Hematopoietic multipotent progenitor cell treated with erythropoietin and hydrocortisone succinate and interleukin-3 and kit ligand, for 15 days (in vitro differentiated cells): ENCODE measurements at places on chromosomes 5 and 9.

DNA sequence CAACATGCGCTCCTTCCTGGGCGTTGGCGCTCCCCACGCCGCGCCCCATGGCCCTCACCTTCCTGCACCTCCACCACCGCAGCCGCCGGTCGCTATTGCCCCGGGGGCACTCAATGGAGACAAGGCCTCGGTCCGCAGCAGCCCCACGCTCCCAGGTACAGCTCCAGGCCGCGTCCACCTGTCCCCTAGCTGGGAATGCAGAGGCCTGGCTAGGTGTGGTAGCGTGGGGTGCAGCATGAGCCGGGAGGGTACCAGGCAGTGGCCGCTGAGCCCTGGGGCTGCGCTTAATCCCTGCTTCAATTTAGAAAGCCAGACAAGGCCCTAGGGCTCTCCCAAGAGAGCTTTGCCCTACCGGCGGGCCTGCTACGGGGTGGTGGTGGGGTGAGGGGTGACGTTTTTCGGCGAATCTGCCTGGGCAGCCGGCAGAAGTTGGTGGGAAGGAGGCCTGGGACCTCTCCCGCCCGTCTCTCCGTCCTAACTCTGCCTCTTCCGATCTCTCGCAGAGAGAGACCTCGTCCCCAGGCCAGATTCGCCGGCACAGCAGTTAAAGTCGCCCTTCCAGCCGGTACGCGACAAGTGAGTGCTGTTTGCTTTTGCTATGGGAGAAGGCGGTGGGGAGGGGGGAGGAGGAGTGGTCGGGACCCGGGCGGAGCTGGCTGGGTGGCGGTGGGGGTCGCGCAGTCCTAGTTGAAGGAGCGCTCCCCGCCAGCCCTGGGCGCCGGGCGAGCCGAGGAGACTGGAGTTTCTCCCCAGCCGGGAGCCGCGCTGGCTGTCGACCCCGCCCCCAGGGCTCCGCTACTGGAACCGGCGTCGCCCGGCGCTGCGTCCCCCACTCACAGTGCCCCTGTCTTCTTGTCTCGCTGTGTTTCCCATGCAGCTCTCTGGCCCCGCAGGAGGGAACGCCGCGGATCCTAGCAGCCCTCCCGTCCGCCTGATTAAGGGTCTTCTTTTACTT, 4.8 kb downstream of the IRX1 start:
- no peak for DNase-seq

DNA sequence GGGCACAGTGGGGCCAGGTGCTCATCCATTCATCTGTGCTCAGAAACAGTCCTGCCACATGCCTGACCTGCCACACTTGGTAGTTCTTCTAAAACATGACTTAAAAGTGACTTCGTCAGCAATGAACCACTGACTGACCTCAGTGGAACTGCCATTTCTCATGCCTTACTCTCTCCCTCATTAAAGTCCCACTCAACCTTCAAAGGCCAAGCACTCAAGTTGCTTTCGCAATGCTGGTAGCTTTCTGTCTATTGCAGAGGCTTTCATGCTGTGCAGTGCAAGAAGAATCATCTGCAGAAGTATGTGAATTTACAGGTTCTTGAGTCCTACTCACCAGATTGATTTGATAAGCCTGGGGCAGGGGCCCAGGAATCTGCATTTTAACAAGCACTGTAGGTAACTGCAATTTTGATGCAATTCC, 23.9 kb downstream of the B4GALT1 start:
- no peak for DNase-seq

DNA sequence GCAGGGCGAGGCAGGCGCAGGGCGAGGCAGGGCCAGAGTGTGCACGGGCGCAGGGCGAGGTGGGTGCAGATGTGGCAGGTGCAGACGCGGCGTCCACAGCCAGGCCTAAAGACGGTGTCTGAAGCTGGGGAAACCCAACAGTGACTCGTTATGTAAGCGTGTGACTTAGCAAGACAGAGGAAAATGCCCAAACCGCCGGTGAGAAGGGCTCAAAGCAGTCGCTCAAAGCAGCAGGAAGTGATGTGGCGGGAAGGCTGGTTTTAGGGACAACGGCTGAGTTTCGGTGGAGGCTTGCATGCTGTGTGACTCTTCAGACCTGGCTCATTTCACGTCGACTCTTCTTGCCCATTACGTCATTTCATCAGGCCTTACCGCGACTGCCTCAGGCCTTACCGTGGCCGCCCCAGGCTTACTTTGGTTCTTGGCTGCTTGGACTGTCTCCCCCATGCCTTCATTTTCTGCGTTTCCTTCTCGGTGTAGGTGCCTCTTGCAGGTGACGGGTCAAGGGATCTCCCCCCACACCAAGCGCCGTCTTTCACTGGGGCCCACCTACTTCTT, 50.5 kb upstream of the EXOC3 start:
- DNase-seq: no peak

- DNase-seq: no peak
Measured at GRCh38 chr5:125152461-125153189, 406.2 kb upstream of the ZNF608 start.

GRCh38 chr9:98176391-98177259, 15.8 kb downstream of the CORO2A start:
- DNase-seq: no peak
